ENCODE measurements at places on chromosomes 7 and 10. TPM values are rescaled to one million over a fixed set of nuclear protein-coding genes. Genes with fewer than 3 reads are reported as not detected.

The EMX2 gene
- 1.1 TPM for total RNA-seq

GRCh38 chr7:96686305-96686704 is 23.3 kb downstream of the SEM1 start:
- no peaks in the 10 kb centered on the region for H3K4me1 ChIP-seq
- H3K4me3 ChIP-seq, result no peak overlapping the region
- H3K36me3 ChIP-seq, result peaks cover 52% of the 10 kb centered on the region
- H3K27me3 ChIP-seq, result no peaks in the 10 kb centered on the region
- no peak overlapping the region for H3K27ac ChIP-seq
- DNase-seq, result no peak

- no peak overlapping the region for H3K4me3 ChIP-seq
- no peak for DNase-seq
- H3K36me3 ChIP-seq, result no peaks in the 10 kb centered on the region
- H3K27me3 ChIP-seq, result no peaks in the 10 kb centered on the region
- H3K27ac ChIP-seq, result no peak overlapping the region
These were observed 12.6 kb downstream of the SYPL1 start for GRCh38 chr7:106099539-106099938.

DNA sequence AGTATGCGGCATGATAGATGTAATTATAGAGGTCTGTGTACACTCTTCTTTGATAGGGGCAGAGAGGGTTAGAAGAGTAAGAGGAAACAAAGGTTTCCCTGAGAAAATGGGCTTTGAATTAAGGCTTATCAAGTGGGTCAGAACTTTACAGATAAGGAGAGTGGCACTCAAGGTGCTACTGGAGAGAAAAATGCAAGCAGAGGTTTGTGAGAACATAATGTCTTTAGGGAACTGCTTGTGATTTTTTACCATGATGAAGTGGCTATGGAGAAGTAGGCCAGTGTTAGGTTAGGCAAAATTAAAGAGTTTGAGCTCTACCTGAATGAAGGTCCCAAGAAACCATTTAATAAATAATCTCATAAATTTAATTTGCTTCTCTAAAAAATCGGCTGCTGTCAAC is 14.3 kb downstream of the STARD3NL start:
- H3K27me3 ChIP-seq, result no peaks in the 10 kb centered on the region
- peaks cover 25% of the 10 kb centered on the region for H3K4me1 ChIP-seq
- H3K36me3 ChIP-seq, result peaks cover 20% of the 10 kb centered on the region
- H3K27ac ChIP-seq, result no peak overlapping the region

DNA sequence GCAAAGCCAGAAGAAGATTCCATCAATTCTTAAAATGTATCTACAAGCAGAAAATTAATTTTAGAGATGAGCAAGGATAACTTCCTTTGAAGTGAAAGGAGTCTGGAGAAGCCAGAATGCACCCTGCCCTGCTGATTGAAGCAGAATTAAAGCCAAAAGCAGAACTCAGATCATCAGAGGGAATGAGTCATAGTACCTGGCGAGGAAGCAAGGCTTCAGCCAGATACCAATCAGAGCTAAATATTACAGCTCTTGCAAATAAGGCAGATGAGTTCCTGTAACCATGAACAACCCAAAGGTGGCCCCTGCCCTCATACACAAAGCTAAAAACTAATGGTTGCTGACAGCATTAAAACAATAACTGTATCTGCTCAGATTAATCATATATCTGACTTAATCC is 10.4 kb downstream of the HTR7 start:
- DNase-seq, result no peak
- H3K27me3 ChIP-seq, result peaks cover 20% of the 10 kb centered on the region
- peaks cover 9% of the 10 kb centered on the region for H3K36me3 ChIP-seq
- no peak overlapping the region for H3K4me3 ChIP-seq
- no peaks in the 10 kb centered on the region for H3K4me1 ChIP-seq

- H3K4me3 ChIP-seq, result no peak overlapping the region
- peaks cover 8% of the 10 kb centered on the region for H3K4me1 ChIP-seq
These were observed 55.9 kb downstream of the ELFN1 start for GRCh38 chr7:1725766-1726630.

DNA sequence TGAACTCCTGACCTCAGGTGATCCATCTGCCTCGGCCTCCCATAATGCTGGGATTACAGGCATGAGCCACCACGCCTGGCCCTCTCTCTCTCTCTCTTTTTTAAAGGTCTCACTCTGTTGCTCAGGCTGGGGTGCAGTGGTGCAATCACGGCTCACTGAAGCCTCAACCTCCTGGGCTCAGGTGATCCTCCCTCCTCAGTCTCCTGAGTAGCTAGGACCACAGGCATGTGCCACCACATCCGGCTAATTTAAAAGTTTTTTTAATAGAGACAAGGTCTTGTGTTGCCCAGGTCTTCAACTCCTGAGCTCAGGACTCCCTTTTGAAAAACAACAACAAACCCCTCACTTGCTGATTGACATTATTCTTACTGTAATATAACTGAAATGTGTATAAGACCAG is 11.6 kb downstream of the PALD1 start:
- no peaks in the 10 kb centered on the region for H3K36me3 ChIP-seq
- H3K27me3 ChIP-seq, result no peaks in the 10 kb centered on the region
- no peak overlapping the region for H3K27ac ChIP-seq
- DNase-seq, result no peak
- no peak overlapping the region for H3K4me3 ChIP-seq

DNA sequence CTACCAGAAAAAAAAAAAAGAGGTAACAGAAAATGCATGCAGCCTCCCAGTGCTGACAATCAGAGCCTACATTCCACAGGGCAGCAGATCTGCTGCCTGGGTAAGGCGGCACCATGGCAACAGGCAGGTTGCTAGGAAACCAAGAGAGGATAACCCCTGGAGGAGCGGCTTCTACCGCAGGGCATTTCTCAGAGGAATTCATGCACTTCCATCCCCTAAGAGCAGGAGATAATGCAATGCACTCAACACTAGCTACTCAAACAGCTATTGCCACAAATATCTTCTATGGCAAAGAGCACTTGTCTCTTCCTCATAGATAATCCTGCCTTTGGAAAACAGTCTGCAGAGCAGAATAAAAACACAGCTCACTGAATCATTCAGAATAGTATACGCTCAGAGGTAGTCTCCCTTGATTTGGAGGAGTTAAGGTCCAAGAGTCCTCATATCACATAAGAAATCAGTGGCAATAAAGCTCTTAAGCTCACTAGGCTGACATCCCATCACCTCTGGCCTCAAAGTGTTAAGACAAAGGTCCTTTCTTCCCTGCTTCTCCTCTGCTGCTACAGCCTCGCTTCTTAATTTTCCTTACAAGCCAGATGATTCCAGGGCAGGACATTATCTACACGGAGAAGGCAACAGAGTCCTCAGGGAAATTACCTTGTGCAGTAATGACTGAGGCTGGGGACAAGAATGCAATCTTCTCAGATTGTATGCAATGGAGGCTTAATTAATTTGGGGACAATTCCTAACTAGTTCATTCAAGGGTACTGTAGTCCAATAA is 10.7 kb downstream of the PSAP start:
- no peaks in the 10 kb centered on the region for H3K27me3 ChIP-seq
- peaks cover 4% of the 10 kb centered on the region for H3K36me3 ChIP-seq
- H3K4me3 ChIP-seq, result peak overlapping the region; percentile 77
- peak; percentile 87 for DNase-seq

- peak; percentile 91 for DNase-seq
- H3K27me3 ChIP-seq, result peaks cover 89% of the 10 kb centered on the region
- no peak within 1 kb of the TSS for H3K27ac ChIP-seq
- no peaks in the 10 kb centered on the region for H3K36me3 ChIP-seq
- peak within 1 kb of the TSS; percentile 89 for H3K4me3 ChIP-seq
- peaks cover 36% of the 10 kb centered on the region for H3K4me1 ChIP-seq
These were observed at the start of gene UNC5B for GRCh38 chr10:71212318-71213126. Gene UNC5B, plus strand, starts transcription at chr10:71212570. Its CDS starts 416 bp downstream, at chr10:71212986.

DNA sequence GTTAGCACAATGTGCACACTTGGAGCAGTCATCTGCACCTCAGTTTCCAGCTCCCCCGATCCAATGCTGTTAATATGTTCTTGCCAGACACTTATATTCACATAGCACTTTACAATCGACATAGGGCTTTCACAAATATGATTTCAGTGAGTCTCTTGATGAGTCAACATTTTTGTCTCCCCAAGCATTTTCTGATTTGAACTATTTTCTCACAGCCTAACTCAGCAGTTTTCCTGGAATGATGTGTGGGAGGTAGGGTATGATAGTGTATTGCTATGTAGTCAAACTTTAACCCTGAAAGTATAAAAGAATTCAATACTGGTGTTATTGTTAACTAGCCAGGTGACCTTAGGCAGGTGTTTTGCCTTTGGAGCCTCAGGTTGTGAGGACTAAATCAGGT is 82.5 kb upstream of the LRGUK start:
- H3K27me3 ChIP-seq, result no peaks in the 10 kb centered on the region
- H3K36me3 ChIP-seq, result peaks cover 4% of the 10 kb centered on the region
- no peak overlapping the region for H3K4me3 ChIP-seq

The RPP38 gene
- total RNA-seq, result 15.9 TPM
